ENCODE measurements at places on chromosomes 13 and 19.

GRCh38 chr13:64471916-64472315 is 2758.2 kb downstream of the PCDH9 start:
- no peak for DNase-seq

DNA sequence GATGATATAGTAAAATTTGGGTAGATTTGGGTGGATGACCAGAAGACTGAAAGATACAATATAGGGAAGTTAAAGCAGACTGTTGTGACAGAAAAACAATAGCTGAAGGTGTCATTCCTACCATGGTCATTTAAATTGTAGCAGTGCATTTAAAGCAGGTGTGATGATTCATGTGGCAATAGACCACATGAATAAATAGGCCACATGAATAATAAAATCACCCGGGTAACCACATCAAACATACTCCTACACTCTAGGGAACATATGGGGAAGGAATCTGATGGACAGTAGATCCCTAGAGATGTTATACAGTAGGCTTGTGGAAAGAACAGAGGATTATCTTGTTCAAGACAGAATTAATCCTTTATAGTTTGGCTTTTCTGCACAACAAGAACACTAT is 392.6 kb downstream of the SLITRK5 start:
- no peak for DNase-seq

GRCh38 chr19:38389101-38389925 is 816 bp downstream of the SPRED3 start:
- DNase-seq = no peak

DNA sequence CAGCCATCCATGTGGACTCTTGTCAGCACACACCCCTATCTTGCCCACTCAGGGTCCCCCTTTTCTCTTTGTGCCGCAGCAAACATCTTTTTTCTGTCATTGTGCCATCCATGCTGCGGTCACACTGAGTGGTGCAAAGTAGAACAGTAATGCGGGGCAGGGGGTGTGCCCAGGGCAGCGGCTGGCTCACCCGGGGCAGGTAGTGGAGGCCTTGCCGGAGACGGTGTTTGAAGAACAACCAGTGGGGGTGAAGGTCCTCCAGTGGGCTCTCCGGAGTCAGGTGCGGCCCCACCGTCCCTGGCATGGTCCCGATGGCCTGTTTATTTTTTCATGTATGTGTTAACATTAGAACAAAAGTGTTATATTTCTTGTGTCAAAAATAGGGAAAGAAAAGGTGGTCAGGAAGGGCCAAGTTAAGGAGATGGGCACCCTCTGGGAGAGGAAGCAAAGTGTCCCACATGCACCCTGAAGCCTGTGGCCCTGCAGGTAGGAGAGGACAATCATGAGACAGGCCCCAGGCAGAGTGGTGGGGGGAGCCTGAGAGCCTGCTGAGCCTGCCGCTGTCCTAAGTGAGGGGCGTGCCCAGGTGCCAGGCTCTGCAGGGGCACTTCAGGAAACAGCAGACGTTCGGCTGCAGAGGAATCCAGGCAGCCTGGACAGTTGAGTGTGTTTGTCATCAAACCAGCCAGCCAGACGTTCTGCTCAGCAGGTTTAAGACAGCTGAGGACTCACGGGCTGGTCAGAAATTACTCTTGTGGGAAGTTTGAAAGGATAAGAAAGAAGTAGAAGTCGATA is 12.3 kb downstream of the TSSK6 start:
- DNase-seq = no peak

- DNase-seq = no peak
These were observed 264.0 kb downstream of the TBC1D4 start for GRCh38 chr13:75217949-75218348.

GRCh38 chr13:112750570-112750969 is 60.7 kb downstream of the ATP11A start:
- no peak for DNase-seq

DNA sequence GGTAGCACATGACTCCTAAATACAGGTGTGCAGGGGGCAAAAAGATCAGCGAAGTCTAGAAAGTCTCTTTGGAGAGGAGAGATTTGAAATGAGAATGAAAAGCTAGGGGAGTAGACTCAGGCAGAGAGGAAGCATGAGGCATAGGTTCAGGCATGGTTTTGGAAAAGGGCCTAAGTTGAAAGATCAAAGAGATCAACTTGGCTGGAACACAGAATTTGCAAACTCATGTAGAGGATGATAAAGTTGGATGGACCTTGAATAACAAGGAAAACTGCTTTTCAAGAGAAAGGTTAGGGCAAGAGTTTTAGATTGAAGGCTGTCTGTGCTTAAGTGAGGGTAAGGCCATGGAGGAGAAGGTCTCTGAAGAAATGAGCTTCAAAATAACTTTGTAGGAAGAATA is 47.4 kb upstream of the UBAC2 start:
- DNase-seq = no peak

DNA sequence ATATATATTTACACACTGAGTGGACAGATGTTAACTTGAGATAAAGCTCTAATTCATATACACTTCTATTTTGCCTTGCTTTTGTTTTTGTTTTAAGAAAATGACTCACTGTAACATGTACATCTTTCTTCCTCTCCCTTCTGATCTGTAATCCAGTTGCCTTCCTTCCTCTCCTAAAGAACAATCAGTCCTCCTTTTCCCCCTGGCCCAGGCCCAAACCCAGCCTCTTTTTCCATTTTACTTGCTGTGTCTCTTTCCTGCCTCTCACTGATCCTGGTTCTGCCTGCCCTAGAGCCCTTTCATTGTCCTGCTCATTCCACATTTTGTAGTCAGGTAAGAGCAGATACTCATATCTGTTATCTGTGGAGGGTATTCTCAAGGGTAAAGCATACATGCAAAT is 50.8 kb downstream of the ZAR1L start:
- no peak for DNase-seq

DNA sequence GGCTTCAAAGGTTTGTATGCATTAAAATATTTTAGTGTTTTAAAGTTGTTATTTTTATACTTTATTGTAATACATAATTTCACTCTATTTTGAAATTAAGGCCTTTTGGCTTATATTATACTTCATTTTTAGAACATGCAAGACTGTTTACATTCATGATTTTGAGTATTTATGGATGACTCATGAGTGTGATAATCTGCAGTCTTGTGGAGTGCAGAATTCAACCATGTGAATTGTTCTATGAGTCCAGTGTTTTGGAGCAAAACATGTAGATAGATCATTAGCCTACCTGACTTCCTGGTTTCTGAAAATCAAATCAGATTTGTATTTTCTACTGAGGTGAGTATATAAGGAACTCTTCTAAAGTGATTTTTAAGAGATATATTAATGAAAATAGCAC is 241.8 kb downstream of the PCCA start:
- DNase-seq = no peak

DNA sequence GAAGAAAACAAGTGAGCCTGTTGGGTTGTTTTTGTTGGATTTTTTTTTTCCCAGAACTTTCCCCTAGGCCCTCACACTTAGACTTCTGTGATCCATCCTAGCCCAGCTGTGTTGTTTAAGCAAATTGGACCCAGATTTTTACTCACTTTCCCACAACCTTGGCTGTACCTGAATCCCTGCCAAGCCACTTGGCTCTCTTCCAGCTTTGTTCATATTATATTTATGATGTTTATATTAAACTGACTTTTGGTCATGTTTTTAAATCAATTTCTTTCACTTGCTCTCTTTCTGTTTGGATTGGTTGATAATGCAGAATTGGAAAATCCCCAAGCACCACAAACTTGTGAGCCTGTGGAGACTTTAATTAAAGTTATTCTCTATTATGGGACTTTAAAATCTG is 16.6 kb downstream of the OLFM4 start:
- no peak for DNase-seq

DNA sequence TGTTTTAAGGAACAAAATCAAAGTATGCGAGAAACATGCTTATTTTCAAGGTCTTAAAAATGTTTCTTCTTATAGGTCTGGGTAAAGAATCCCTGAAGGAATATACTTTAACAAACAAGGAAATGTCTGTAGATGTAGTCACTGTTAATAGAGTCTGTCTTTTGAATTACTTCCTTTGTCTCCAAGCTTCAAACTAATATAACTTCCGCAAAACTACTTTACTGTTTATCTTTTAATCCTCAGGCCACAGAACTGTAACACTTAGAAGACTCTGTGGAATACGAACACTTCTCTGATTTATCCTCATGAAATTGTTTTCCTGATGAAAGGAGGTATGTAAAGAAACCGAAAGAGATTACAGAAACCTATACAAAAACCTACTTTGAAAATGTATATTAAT is 316.0 kb downstream of the PCDH9 start:
- DNase-seq = no peak

- DNase-seq = no peak
These were observed 12.9 kb upstream of the PRR19 start for GRCh38 chr19:42288881-42289555.

GRCh38 chr13:29522044-29522685 is 73.3 kb downstream of the SLC7A1 start:
- no peak for DNase-seq

DNA sequence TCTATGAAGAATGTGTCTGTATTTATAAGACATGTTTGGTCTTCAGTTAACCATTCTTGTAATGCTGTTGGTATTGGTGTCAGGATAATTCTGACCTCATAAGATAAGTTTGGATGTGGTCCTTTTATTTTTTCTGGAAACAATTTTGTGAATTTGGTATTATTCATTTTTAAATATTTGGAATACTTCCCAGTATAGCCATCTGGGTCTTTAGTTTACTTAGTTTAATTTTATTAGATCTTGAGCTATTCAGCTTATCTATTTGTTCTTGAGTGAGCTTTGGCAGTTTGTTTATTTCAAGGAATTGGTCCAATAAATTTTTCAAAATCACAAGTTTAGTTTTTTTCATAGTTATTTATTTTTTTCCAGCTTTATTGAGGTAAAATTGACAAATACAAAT is 335.4 kb upstream of the PCDH20 start:
- DNase-seq = no peak

DNA sequence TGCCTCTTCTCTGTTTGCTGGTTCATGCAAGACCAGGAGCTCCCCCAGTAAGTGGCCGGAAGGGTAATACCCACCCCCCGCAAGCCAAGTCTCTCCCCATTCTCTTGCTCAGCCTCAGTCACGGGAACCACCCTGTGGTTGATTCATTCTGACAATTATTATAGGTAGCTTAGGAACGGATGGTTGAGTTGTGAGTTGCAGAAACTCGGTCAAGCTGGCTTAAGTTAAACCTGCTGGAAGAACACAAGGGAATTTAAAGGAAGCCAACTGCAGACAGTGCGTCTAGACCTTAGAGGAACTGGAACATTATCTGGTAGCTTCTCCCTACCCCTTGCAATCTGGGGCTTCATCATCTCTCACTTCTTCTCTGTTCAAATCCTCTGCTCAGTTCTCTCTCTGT is 8.9 kb downstream of the FPR1 start:
- no peak for DNase-seq

GRCh38 chr19:48872884-48873475 is 759 bp downstream of the PPP1R15A start:
- peak; percentile 79 for DNase-seq

GRCh38 chr19:34508540-34508939 is 27.0 kb downstream of the WTIP start:
- DNase-seq = no peak

GRCh38 chr19:18464646-18465045 is 26.7 kb upstream of the ISYNA1 start:
- no peak for DNase-seq

DNA sequence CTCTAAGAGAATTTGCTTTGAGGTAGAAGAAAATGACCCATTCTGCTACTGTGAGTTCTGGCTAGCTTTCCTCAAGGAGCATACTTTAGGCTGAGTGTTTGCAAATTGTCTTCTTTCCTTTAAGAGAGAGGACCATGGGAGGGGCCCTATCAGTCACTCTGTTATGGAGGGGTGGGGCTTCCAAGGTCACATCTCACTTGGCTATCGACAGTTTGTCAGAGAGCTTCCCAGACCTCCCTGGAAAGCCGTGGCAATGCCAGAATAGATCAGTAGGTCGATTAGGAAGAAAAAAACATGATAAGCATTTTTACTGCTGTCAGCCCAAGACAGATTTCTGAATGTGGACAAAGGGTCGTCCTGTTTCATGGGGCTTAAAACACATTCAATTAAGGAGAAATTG is 93.3 kb downstream of the OXGR1 start:
- DNase-seq = no peak

DNA sequence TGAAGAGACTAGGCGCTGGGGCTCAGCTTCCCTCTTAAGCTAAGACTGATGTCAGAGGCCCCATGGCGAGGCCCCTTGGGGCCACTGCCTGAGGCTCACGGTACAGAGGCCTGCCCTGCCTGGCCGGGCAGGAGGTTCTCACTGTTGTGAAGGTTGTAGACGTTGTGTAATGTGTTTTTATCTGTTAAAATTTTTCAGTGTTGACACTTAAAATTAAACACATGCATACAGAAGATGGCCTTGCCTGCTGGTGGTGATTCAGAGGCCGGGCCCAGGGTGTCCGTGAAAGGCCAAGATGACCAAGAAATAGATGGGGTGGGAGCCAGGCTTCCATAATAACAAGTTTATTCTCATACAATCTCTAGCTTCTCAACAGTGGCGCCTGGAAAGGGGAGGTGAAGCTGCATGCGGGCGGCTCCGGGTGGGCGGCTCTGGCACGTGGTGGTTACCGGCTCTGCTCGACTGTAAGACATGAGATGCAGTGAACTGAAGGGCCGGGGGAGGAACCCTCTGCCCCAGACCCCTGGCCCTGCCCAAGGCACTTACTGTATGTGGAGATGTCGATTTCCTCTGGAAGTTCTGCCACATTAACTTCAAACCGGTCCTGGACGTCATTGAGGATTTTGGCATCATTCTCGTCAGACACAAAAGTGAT is 10.5 kb downstream of the DDX39A start:
- DNase-seq = no peak

Data from CD8-positive, alpha-beta T cell (primary cell).